CD4-positive, alpha-beta T cell treated with Interleukin-4 for 1 hour (primary cell): ENCODE measurements at places on chromosomes 1 and 21.

DNA sequence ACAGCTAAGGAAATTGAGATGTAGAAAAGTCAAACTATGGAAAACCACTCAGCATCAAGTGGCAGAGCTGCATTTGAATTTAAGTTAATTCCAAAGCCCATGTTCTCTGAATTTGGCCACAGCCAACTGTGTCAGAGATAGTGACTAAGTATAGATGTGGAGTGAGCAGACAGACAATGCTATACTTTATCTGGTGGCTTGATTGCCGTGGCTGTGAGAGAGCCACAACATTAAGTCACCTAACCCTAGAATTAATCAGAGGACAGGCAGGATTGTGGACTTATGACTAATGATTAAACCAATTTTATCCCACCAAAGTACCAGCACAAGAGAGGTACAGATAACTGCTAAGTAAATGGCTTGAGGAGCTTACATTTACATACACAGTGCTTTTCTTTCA is 209.8 kb downstream of the TPR start:
- DNase-seq = no peak

- DNase-seq = no peak
Measured at GRCh38 chr1:119878171-119878570, 18.1 kb downstream of the ADAM30 start.

- DNase-seq = no peak
Measured at GRCh38 chr1:245258271-245258920, 103.6 kb downstream of the KIF26B start.

GRCh38 chr1:234683861-234684632 is 74.1 kb upstream of the IRF2BP2 start:
- DNase-seq = peak; percentile 62

DNA sequence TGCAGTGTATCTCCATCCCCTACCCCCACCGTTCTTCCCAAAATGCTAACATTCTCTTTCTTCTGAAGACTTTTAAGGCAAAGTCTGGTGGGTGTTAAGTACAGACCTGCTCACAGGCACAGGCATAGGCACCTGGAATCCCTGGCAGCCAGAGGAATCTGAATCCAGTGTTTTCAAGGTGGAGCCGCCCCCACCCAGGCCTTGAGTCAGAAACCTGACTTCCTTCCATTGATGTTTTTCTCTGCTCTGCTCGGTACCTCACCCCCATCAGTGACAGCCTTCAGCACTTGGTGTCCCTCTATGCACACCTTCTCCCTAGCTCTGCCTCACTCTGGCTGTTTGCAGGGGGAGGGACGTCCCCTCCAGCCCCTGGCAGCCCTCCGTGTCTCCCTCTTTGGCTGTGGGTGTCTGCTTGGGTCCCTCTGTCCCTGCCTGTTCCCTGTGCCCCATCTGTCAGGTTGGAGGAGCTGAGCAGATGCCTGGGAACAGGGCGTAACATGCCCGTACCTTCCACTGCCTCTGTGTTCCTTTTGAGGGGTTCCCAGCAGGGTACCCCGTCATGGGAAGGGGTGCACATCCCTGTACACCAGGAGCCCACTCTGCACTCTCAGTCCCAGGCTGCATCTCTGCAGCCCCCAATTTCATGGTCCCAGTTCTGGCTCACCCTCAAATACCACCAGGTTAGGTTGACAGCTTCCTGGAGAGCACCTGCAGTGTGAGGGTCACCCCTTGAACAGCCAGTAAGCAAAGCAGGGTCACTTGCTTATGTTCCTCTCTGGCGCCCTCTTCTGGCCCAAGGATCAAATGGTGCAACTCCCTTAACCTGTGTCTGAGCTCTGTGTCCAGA is 6.7 kb downstream of the NCDN start:
- peak; percentile 77 for DNase-seq

- no peak for DNase-seq
Measured at GRCh38 chr21:41653954-41654491, 112.8 kb downstream of the RIPK4 start.

DNA sequence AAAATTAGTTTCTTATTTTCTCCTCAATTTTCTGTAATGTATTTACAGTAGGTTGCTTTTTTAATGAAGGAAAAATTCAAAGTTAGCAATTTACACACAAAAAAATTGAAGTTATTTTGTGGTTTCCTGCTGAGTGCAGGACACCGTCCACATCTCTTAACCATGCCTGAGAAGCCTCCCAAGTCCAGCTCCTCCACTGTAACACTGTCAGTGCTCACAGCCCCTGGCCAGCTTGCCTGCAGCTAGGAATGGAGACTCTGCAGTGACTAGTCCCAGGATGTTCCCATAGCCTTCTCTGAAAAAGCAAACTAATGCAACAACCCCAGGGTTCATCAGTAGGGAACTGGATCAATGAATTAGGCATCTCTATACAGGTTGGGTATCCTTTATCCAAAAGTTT is 3.5 kb downstream of the A3GALT2 start:
- no peak for DNase-seq

- no peak for DNase-seq
Measured at GRCh38 chr1:35210321-35211119, 17.6 kb upstream of the SFPQ start.

GRCh38 chr1:83928396-83928795 is 70.5 kb downstream of the TTLL7 start:
- no peak for DNase-seq
